ENCODE measurements at places on chromosomes 1 and 21.
A peak's percentile ranks its signal among the peaks of the same experiment; 100 is the strongest.

DNA sequence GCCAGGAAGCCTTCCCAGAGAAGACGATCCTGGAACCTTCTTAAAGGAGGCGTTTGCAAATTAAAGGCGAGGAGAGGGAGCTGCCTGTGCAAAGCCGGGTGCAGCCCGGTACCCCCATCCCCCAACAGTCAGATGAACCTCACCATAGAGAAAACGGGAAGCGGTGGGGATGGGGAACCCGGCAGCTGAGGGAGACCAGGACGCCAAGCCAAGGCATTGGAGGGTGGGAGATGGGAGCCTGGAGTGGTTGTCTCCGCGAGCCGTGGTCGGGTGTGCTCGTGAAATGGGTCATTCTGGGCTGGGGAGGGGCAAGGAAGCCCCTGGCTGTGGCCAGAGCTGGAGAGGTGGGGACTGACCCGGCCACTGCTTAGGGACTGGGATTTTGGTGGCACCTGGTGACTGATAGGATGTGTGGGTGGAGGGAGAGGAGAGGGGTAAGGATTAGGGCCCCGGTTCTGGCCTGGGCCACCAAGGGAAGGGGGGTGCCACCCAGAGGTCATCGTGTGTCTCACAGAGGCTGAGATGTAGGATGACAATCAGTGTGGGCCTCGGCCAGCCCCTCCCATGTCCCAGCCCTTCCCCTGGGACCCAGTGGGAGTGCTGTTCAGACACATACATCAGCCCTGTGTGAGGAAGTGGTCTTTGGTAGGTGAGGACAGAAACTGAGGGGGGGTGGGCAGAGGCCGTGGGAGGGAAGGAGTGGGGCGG lies 676 bp upstream of the PADI2 start:
- no peak for DNase-seq

GRCh38 chr1:22792396-22793160 lies 81.9 kb downstream of the EPHB2 start:
- DNase-seq: no peak

GRCh38 chr1:119472080-119472818 lies 34.8 kb upstream of the HSD3B1 start:
- no peak for DNase-seq

GRCh38 chr1:58149271-58149812 lies 397.2 kb downstream of the OMA1 start:
- DNase-seq: no peak

DNA sequence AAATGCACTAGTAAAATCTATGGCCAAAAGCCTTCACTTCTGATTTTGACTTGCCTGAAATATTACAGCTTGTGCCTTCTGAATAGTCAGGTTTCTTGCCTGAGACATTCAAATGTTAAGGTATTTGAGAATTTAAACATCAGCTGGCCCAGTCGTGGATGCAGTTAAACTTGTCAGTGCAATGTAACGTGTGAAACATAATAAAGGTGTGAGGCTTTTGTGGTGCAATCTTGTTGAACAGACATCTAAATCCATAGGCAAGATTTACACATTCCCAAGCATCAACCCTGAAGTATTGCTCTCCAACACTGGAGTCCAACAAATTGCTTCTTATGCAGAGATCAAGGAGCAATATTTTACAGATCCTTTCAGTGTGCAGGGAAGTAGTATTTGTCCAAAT lies 4.4 kb downstream of the CCN1 start:
- DNase-seq: no peak

DNA sequence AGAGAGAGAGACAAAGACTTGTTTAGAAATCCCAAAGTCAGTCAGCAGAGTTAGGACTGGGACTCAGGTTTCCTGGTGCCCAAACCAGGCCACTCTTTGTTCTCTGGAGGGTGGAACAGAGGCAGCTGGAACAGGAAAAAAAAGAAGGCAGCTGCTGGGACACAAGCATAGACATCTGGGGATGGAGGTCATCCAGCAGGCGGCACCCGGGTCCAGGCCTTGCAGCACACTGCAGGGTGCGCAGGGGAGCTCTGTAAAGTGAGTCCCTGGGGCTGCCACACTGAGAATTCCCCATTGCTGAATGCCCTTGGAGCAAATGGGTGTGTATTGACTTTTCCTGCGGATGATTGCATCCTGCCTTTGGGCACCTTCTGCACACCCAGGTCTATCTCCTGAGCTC lies 222.9 kb upstream of the CSF3R start:
- no peak for DNase-seq

GRCh38 chr1:232980355-232980978 lies 30.1 kb downstream of the NTPCR start:
- no peak for DNase-seq

GRCh38 chr1:8463144-8463927 lies 145.4 kb downstream of the SLC45A1 start:
- peak; percentile 21 for DNase-seq

GRCh38 chr1:212738330-212738729 lies 38.7 kb upstream of the BATF3 start:
- no peak for DNase-seq

DNA sequence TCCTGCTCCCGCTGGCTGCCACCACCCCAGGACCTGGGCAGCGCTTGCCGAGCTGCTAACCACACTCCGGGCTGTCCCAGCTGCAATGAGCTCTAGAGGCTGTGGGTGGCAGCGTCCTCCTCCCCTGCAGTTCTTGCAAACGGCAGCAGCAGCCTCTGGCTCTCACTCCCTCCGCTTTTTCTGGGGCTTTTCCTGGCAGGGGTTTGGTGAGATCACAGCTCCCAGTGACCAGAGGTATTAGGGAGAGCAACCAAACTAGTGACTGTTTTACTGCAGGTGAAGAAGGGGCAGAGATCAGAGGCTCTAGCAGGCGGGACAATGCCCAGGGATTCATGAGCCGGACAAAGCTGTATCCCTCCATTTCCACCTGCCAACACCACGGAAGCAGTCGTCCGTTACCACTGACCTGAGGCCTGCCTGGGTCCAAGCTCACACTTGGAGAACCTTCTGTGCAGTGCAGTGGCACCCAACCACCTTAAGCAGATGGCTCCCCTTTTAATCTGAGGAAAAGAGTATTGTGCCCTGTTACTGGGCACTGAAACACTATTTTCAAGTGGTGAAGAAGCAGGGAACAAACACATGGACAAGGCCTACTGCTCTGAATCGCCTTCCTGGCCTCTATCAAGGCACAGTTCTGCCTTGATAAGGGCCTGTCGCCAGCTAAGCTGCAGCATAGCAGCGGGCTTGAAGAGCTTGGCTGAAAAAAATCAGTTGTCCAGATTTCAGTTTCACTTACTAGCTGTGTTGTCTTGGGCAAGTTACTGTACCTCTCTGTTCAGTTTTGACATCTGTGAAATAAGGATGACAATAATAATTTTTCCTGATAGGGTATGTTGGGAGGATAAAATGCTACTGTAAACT lies at the start of gene F5:
TSS of gene F5 (minus strand) at position 87 of the 861 bp plus-strand sequence. CDS start 95 bp downstream, outside the sequence.
- DNase-seq: peak; percentile 71

GRCh38 chr1:226104671-226105121 lies 42.2 kb downstream of the H3-3A start:
- peak; percentile 55 for DNase-seq

DNA sequence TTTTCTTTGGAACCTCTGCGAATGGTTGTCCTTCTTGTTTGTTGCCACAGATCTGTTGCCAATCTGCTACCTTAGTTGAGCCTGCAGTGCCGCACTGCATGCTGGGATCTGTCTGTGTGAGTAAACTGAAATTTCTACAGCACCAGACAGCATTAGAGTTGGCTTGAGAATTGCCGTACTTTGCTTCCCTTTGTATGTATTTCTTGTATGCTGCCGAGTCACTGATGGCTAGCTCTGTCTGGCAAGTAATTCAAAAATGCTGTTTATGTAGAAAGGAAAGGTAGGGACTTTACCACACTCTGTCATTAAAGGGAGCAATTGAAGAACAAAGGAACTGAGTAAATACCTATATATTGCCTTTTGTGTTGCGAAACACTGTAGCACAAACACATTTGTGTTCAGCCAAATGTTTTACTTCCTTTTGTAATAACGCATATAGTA lies 857.4 kb downstream of the USP25 start:
- DNase-seq: peak; percentile 90

DNA sequence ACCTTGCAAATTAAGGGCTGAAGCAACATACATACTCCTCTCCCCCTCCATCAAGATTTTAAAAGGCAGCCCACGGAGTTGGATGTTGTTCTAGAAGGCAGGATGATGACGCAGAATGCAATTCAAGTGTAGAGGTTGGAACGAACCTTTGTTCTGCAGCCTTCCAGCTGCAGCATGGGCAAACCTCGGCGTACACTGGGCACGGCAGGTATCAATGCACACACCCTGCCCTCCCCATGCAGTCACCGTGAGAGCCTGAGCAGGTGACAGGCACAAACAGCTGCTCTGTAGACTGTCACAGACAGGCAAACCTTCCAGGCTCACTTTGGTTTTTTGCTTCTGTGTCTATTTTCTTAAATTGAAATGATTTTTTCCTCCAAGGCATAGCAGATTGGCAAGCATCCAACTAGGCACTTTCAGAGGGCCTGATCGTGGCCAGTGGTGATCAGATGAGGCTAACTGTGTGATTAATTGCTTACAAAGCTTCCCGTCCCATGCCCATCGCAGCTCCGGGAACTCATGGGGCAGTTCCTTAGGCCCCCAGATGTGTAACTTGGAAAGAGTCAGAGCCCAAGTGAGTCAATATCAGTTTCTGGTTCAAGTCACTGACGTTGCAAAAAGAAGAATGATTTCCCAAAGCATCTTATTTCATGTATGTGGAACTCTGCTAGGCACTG lies 82.3 kb downstream of the ITPKB start:
- peak; percentile 91 for DNase-seq

GRCh38 chr1:178283409-178283808 lies 189.5 kb downstream of the RASAL2 start:
- peak; percentile 58 for DNase-seq

DNA sequence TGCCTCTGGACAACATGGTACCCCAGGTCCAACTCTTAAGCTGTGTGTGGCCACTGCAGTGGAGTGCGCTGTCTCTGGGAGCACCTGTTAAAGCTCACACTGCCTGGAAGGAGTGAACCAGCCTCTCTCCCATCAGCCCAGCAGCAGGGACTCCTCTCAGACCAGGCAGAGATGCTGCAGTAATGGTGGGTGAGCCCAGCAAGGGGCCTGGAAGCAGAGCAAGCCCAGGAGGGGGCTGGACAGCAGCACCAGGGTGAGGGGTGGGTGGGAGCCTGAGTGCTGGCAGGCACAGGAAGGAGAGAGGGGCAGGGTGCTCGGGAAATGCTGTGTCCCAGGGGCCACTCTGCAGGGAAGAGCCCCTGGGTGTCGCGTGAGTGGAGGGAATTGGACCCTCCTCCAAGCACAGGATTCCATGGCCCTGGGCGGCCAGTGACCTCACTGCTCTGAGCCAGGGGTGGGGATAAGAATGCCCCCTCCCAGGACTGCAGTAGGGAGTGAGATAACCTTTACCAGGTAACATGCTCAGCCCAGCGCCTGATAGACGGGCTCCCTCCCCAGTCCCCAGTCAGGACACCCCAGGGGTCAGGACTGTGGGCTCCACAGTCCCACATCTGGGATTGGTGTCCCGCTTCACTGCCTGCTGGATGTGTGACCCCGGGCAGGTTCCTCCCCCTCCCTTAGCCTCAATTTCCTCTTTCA lies 313.1 kb downstream of the MATN1 start:
- no peak for DNase-seq

DNA sequence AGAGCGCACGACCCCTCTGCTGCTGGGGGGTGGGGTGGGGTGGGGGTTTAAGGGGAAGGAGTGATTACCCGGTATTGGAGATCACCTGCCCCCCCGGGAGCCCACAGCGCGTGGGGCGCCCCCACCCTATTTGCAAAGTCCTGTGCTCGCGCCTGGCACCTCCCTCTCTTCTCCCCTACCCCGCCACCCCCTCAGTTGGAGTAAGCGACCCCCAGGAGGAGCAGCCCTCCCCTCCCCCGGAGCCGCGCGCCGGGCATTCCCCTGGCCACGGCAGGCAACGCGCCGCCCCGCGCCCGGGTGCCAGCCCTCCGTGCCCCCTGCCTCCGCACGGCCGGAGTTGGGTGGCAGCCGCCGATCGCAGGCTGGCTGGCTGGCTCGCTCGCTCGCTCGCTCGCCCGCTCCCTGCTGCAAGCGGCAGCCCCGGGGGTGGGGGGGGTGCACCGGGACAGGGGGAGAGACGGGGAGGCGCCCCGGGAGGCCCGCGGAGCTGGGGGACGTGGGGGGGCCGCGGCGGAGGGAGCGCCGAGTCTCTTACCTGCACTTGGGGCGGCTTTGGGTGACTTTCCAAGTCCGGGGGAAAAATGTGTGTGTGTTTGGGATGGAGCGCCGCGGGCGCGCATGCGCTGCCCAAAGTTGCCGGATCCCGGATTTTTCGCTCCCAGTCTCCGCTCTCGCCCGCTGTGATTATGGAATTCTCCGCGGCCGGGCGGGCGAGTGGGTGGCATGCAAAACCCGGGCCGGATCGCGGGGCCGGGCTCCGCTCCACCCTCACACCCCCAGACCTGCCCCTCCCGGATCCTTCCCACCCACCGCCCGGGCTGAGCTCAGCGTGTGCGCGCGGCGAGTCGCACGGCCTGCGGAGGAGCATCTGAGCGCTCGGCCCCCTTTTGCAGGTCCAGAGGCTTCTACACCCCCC lies at the start of gene CASZ1:
TSS of gene CASZ1 (minus strand) at position 618 of the 916 bp plus-strand sequence. CDS start 102,757 bp downstream, outside the sequence.
- DNase-seq: peak; percentile 96

- peak; percentile 98 for DNase-seq
Measured at GRCh38 chr1:66575739-66576138, 41.8 kb downstream of the SGIP1 start.

GRCh38 chr1:2199042-2199810 lies 4.7 kb upstream of the FAAP20 start:
- peak; percentile 87 for DNase-seq
